ENCODE measurements at places on chromosomes 3 and 15.

DNA sequence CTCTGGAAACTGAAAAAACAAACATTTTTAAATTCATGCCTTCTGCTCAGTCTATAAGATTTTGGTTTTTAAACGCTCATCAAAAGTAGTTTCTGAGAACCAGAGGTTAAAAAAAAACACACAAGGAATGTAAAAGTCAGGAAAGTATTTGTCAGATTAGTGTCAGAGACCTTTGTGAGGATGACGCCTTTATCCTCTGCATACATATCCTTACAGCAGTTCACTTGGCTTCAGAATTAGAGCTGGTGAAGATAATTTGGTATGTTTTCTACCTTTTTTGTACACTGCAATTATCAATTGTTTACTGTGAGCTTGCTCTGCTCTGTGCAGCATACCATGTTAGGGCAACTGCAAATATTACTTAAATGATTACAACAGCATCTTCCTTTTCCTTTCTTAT is 8.3 kb downstream of the PRTG start:
- DNase-seq: no peak

- DNase-seq: no peak
Observed at GRCh38 chr3:119873646-119874045, 91.7 kb downstream of the NR1I2 start.

DNA sequence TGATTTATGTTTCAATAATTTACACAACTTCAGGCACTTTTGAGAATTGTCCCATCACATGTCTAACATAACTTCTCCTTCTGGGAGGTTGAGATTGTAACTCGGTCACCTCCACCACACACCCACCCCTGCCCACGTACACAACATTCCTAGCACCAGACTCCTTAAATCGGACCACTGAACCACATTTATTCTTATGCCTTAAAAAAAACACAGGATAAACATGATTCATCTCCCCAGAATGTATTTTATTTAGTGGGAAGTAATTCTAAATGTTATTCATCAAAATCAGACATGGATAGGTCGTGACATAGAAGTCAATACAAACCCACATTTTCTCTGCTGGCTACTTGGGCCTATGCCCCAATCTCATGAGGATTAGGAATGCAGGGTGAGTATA is 3.0 kb downstream of the SNTN start:
- no peak for DNase-seq

DNA sequence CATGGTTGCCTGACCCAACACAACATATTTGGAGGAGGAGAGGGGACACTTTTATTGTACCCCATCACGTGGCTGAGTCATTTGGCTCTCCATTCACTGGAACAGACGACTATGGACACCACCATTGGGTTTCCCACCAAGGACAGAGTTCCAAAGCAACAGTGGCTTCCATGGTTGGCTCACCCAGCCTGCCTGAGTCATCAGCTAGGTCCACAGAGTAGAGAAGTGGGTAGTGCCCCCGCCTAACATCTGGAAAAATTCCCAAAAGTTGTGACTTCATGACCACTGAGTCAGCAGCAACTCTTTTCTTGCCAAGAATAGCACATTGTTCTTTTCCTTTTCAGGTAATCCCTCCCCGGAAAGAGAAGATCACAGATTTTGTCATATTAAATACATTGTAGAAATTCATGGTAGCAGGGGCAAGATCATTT is 3.0 kb upstream of the PPP1R2 start:
- DNase-seq: no peak

DNA sequence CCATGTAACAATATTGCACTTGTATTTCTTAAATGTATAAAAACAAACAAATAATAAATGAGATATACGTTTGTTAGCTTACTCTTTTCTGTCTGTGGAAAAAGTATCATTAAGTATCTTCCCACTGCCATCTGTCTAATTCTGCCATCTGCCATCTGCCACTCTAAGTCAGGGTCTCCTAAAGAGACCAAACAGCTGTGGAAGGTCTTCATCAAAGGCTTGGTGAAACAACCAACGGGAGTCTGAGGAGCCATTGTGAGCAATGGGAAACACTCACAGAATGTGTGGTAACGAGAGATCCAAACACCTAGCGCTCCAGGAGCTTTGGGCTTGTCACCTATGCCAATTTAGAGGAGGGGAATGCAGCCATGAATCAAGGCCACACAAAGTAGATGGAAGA is 28.7 kb upstream of the PFN2 start:
- no peak for DNase-seq

DNA sequence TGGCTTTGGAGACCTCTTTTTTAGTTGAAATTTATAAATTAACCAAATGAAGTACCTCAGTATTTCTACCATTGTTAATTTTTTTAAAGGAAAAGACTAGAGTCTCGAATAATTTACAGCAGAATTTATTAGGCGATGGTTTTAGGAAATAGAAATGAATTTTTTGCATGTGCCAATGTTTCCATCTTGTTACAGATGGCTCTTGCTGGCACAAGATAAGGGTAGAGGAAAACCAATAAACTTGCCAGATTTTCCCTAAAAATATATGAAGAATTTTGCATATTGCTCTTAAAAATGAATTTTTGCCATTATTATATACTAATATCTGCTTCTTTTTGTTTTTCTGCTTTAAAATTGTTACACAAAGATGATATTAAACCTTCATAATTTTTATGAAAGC is 380.7 kb downstream of the NLGN1 start:
- no peak for DNase-seq

DNA sequence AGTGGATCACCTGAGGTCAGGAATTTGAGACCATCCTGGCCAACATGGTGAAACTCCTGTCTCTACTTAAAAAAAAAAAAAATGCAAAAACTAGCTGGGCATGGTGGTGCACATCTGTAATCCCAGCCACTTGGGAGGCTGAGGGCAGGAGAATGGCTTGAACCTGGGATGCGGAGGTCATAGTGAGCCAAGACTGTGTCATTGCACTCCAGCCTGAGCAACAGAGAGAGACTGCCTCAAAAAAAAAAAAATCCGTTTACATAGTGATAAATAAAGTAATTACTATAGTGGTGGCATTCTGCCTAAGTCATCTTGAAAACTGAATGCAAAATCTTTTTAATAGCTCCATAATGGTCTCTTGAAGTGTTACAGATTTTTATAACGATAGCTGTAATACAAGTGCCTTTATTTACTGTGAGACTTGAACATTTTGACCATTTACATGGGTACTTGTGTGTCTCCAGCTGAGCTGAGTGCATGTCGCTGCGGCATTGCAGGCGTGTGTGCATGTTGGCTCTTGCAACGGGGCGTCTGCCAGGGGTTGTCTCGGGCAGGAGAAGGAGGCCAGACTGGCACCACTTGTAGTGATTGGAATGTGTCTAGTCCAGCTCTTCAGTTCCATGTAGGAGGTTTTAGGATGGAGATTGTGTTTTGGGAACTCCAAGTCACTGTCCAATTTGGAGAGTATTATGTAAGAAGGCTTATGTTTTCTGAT is 111.9 kb downstream of the IGF1R start:
- no peak for DNase-seq
